Activated T-helper 2 cell treated with anti-CD3 and anti-CD28 coated beads, Interferon-gamma antibody, Interleukin-2, Interleukin-4, amounts not matched to agents 10 μg/mL and 5 μg/mL and 100 μg/mL, durations not matched to agents 14 hours and 24 hours and 36 hours (primary cell): ENCODE measurements at places on chromosomes 2 and 18.
A peak's percentile ranks its signal among the peaks of the same experiment; 100 is the strongest.

- no peak for DNase-seq
Measured at GRCh38 chr2:157174321-157174720, 83.2 kb upstream of the GALNT5 start.

GRCh38 chr18:22469926-22470247 is 52.2 kb upstream of the CTAGE1 start:
- DNase-seq = no peak

DNA sequence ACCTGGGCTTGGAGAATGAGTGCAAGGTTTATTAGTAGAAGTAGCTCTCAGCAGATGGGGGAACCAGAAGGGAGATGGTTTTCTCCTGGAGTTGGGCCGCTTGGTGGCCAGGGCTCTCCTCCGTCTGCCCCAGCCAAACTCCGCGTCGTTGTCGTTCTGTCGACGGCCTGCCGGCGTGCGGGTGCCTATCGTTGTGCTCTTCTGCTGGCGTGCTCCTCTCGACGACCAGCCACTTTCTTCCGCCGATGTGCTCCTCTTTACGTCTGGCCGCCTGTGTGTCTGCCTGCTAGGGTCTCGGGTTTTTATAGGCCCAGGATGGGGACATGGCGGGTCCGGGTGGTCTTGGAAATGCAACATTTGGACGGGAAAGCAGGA is 119.1 kb downstream of the BMPR2 start:
- no peak for DNase-seq

- no peak for DNase-seq
Measured at GRCh38 chr2:20574930-20575329, 76.0 kb downstream of the HS1BP3 start.

GRCh38 chr2:24597181-24597870 is 106.3 kb downstream of the NCOA1 start:
- no peak for DNase-seq

DNA sequence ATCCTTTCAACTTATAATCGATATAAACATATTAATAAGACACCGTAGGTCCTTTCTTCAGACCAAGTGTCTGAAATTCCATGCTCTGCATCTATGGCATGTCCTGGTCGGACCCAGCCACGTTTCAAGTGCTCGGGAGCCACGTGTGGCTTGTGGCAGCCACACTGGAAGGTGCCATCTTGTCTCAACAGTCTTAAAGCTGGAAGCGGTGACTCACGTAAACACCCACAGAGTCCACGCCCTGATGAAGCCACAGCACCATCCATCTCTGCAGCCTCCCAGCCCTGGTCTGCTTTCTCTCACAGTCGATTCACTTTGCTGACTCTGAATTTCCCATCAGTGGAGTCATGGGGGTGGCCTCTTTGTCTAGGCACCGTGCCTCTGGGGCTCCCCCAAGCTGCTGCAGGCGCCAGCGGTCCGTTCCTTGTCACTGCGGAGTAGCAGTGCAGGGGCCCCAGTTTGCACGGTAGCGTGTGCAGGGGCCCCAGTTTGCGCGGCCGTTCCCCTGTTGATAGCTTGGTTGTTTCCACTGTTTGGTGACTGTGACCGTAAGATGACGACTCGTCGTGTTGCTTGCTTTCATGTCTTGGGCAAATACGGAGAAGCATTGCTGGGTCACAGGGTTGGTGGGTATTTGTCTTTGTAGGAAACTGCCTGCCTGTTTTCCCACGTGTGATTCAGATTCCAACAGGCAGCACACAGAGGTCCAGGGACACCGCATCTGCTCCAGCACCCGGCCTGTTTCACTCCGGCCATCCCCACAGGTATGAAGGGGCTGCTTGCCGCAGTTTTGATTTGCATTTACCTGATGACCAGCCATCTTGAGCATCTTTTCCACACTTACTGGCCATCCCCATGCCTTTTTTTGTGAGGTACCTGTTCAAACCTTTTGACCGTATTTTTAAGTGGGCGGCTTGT is 240.3 kb downstream of the HDAC4 start:
- no peak for DNase-seq

DNA sequence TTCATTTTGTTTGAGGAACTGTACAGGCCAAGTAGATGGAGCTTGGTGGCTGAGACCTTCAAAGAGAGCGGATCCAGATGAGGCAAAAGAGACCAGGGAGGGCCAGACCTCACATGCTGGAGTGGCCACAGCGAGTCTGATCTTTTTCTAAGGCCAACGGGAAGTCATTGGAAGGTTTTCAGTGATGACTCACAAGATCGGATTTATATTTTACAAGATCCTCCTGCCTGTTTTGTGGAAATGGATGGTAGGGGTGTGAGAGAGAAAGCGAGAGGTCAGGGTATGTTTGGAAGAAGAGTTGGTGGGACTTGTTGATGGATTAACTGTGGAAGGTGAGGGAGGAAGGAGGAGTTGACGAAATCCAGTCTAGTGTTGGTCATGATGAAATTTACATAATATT is 44.6 kb upstream of the TUBA3D start:
- DNase-seq = no peak

DNA sequence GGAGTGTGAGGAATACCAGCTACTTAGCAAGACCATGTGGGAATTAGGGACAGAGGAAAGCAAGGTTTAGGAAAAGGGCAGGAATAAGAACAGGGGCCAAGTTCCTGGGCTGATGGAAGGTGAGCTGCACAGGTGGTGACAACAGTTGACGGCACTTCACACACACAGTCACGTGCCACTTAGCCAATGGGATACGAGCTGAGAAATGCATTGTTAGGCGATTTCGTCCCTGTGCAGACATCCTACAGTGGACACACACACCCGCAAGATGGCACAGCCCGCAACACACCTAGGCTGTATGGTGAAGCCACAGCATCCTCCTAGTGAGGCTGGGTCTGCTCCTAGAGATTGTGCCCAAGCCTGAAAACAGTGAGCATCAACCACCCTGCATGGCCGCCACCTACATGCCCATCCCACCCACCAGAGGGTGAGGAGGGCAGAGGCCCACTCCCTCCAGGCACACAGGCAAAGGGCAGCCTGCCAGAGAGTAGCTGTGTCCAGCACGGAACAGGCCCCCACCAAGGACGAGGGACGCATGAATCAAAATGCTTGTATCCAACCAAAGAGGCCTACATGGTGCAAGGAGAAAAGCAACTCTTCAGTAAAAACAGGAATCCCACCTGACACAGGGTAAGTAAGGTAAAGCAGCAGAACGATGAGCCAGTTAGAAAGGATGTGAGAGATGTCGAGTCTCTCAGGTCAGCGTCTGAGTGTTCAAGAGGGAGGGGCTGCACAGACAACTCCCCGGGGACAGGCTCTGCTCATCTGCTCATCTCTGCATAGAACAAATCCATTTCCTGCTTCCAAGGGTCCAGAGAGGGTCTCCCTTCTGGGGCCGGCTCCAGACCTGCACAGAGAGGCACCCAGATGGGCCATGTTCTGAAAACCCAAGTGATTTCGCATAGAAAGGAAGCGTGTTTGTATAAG is 51.3 kb downstream of the ZNF516 start:
- DNase-seq = no peak

DNA sequence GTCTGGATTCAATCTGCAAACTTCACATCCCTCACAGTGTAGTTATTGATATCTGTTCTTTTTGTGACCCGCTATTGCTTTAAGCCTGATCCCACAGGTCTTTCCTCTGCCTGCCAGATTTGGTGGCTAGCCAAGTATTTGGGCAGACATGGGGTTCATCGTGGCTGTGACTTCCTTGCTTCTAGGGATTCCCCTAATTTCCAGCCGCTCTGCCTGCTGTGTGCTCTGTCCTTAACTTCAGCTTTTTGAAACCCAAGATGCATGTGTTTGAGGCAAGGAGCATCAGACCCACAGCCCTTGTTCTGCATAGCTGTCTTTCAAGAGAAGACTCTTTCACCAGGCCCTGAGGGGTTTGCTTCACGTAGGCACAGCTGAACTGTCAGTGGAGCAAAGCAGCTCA is 54.2 kb downstream of the NCAPH start:
- no peak for DNase-seq

DNA sequence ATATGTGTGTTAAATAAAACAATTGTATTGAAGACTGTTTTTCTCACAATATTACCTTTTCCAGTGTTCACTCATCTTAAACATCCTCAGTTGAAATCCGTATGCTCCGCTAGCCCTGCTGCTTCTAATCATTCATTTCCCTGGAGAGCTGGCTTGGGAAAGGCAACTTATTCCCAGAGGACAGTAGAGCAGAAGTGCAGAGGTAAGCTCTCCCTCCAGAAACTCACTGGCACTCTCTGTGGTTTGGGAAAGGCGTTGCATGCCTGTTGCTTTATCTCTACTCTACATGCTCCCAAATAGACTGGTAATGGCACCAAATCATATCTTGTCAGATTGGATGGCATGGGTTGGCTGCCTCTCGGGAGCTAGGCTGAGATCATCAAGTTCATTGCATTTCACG is 117.1 kb upstream of the BOD1L2 start:
- no peak for DNase-seq

DNA sequence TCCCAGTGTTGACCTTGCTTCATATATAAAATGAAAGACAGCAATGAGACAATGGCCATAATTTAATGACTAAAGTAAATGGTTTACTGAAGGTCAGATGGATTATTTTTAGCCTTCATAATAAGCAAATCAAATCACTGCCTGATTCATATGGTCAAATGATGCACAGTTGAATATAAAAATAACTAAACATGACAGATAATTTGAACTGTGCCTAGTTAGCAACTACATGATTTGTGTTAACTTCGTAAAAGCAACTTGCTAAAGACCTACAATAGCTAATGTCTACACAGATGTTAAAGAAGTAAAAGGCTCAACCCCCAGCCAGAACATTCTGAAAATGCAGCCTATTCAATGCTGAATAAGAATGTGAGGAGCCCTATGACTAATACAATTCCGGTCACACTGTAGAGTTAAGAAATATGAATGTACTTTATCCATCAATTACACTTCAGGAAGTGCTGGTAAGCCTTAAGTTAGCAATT is 590.8 kb upstream of the CDH2 start:
- DNase-seq = no peak

DNA sequence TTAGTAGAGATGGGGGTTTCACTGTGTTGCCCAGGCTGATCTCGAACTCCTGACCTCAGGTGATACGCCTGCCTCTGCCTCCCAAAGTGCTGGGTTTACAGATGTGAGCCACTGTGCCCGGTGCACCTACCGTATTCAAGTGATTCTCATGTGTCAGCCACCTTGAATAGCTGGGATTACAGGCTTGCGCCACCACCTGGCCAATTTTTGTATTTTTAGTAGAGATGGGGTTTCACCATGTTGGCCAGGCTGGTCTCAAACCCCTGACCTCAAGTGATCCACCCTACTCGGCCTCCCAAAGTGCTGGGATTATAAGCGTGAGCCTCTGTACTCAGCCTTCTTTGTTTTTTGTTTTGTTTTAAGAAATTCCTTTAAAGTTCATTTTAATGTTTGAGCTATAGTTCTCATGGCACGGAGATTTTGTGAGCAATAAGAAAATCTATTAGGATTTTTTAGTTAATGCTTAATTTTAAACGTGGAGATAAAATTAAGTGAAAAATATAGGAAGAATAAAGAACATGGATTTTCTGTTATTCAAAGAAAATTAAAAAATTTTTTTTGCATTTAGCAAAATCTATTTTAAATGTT is 242.6 kb downstream of the PHLPP1 start:
- peak; percentile 53 for DNase-seq

- DNase-seq = no peak
Measured at GRCh38 chr2:176317623-176318065, 48.4 kb downstream of the MTX2 start.

GRCh38 chr2:222613715-222614331 is 42.1 kb downstream of the FARSB start:
- DNase-seq = no peak

DNA sequence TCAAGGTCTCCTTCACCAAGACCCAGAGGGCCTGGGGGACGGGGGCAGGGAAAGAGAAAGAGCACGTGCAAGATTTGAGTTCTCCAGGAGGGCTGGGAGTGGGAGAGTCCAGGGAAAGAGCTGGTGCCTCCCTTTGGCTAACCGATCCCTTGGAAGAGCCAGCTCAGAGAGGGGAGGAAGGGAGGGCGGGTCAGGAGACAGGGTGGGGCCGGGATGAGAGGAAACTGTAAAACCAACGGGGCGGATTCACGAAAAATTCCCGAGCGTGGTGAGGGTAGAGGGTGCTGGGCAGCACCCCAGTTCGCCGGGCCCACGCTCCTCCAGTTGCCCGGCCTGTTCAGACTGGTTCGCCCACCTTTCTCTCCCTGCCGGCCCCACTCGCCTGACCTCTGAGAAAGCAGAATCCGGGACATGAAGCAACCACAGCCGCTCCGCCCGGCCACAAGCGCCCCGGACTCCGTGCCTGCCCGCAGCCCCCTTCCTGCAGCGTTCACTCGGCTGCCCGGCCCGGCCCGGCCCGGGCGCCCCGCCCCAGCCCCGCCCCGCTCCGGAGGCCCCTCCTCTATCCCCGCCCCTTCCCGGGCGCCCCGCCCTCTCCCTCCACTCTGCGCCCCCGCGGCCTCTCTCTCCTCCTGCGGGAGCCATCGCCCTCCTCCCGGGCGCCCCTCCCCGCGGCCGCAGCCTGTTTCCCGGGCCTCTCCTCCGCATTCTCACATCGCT is 230.9 kb upstream of the SMAD2 start:
- DNase-seq = peak; percentile 46

GRCh38 chr2:96507957-96508520 is 2.9 kb upstream of the NEURL3 start:
- DNase-seq = peak; percentile 82

DNA sequence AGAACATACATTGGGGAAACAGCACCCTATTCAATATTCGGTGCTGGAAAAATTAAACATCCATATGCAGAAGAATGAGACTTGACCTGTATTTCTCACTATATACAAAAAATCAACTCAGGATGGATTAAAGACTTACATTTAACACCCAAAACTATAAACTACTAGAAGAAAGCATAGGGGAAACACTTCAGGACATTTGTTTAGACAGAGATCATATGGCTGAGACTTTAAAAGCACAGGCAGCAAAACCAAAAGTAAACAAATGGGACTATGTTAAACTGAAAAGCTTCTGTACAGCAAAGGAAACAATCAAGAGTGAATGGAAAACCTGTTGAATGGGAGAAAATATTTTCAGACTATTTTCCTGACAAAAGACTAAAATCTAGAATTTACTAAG is 1694.1 kb upstream of the CELF4 start:
- DNase-seq = no peak

- DNase-seq = no peak
Measured at GRCh38 chr2:182133195-182133891, 147.7 kb downstream of the PPP1R1C start.

- DNase-seq = peak; percentile 38
Measured at GRCh38 chr18:48868468-48869466, 82.0 kb downstream of the SMAD7 start.

DNA sequence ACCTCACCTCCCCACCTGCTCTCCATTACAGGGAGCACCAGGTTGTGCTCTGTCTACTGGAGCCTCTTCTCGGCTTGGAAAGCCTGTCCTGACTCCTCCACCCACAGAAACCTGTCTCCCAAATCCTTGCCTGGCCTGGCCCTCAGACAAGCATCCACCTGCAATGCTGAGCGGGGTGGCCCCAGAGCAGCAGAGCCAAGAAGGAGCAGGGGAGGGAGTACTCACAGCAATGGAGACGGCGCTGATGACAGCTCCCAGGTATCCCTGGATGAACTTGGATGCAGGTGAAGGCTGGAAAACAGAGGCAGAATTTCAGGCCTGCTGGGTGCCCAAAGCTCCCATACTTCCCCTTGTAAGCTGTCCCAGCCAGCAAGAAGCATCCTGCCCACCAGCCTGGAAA is 72.8 kb downstream of the SFXN5 start:
- DNase-seq = no peak
